ENCODE measurements at places on chromosomes 2 and 18.

GRCh38 chr2:122261911-122262310 is 506.5 kb downstream of the TSN start:
- DNase-seq, result no peak

GRCh38 chr2:183069174-183069573 is 9.4 kb upstream of the DUSP19 start:
- DNase-seq, result no peak

GRCh38 chr2:106269591-106270291 is 75.6 kb upstream of the UXS1 start:
- DNase-seq, result peak; percentile 9

DNA sequence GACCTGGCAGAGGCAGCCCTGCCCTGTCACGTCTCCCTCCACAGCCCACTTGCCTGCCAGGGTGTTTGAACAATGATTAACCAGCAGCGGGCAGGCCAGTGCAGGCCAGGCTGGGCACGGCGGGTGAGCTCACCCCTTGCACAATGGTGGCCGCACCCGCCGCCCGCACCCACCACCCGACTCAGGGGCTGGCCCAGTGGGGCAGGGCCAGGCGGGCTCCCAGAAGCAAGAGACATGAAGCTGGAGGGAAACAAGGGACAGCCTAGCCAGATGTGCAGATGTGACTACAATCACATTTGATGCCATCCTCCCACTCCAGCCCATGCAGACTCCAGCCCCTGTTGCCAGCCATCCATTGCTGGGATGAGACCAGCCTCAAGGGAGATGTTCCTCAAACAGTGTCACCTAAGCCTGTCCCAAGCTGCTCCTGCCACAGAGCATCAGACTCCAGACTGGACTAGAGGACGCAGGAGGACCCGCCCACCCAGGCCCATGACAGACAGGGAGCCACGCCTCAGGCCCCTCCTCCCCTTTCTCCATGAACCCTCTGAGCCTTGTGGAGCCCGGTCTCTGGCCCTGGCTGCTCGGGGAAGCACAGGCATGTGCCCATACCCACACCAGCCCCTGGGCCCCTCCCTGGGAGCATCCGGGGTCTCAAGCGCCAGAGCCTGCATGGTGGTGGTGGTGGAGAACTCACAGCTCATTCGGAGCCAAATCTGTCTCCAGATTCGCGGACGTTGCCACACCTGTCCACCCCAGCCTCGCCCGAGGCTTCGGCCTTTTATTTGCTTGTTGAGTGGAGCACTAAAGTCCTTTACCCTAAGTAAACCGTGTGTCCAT is 45.0 kb downstream of the SDC1 start:
- no peak for DNase-seq

- DNase-seq, result peak; percentile 33
Measured at GRCh38 chr2:10497797-10498251, 49.7 kb upstream of the ODC1 start.

DNA sequence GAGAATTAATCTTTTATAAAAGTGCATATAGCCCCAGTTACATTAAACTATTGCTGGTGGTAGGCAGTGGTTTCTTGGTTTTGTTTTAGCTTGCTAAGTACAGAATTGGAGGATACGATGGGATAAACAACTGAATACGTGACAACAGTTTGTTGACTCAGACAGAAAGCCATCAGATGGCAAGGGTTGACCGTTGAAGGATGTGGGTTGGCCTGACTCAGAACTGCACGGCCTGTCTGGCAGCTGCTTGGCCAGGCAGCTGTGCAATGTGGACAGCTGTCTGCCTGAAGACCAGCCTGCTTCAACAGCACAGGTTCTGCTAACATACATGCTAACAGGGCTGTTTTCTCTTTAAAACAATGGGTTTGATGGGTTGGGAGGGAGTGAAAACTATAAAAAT is 46.6 kb downstream of the PRKRA start:
- no peak for DNase-seq

DNA sequence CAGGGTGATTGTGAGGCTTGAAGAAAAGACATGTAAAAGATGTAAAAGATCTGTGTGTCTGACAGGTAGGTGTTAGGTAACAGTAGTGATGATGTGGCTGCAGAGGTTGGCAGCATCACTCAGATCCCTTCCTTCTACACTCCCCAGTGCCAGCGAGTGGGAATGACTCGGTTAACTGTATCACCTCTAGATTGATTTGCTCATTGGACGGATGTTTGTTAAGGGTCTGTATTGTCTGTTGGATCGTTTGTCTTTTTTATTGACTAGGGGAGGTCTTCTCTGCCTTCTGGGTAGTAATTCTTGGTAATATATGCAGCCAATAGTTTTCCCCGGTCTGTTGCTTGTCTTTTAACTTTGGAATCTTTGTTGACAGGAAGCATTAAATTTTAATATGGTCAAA is 44.8 kb upstream of the CNGA3 start:
- no peak for DNase-seq

- no peak for DNase-seq
Measured at GRCh38 chr2:4873876-4874593, 818.1 kb upstream of the SOX11 start.

- no peak for DNase-seq
Measured at GRCh38 chr2:236133410-236134012, 34.7 kb downstream of the GBX2 start.

- no peak for DNase-seq
Measured at GRCh38 chr2:68915393-68915792, 37.3 kb downstream of the GKN2 start.

- DNase-seq, result no peak
Measured at GRCh38 chr2:62343636-62344337, 147.9 kb downstream of the B3GNT2 start.

DNA sequence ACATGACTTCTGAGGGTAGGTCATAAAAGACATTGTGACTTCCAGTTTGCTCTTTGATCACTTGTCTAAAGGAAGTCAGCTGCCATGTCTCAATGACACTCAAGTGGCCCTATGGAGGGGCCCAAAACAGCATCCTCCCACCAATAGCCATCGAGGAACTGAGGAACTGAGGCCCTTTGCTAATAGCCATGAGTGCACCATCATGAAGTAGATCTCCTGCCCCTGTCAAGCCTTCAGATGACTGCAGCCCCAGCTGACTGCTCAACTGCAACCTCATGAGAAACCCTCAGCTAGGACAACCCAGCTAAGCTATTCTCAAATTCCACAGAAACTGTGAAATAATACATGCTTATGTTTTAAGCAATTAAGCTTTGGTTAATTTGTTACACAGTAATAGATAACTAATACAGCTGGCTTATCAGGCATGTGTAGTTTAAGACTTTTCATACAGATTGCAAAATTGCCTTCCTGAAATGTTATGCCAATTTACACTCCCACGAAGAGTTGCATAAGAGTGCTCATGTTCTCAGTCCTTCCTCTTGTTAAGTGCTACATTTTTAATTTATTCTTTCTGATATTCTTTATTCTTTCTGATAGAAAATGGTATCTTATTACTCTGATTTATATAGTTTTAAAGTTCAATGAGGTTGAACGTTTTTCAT is 105.6 kb upstream of the NDUFV2 start:
- no peak for DNase-seq

DNA sequence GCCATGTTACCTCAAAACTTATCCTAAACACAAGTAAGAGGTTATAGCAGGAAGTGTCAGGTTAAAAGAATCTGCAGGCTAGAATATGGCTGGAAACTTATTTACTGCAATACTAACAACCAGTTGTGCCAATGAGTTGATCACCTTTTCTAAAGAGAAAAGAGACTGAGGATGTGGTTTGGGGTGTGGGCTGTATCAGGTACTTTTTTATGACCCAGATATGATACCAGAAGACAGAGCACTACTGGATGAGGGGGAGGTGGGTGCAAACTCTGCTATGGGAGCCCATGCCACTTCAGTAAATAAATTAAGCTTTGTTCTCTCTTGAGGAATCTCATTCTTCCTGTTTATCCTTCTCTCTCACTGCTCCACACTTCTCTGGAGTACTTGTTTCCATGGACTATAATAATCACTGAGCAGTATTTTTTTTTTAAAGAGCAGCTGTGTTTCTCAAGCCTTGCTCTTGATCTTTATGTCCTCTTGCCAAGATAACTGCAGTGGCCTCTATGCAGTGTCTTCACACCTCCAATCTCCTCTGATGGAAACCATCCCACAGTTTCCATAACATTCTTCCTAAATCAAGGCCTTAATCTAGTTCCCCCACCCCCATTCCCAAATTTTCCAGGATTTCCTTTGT is 51.2 kb upstream of the NOSTRIN start:
- DNase-seq, result no peak

- no peak for DNase-seq
Measured at GRCh38 chr2:146844226-146844990, 1000.4 kb upstream of the ACVR2A start.

- DNase-seq, result no peak
Measured at GRCh38 chr2:109387221-109387735, 226.5 kb downstream of the SEPTIN10 start.

DNA sequence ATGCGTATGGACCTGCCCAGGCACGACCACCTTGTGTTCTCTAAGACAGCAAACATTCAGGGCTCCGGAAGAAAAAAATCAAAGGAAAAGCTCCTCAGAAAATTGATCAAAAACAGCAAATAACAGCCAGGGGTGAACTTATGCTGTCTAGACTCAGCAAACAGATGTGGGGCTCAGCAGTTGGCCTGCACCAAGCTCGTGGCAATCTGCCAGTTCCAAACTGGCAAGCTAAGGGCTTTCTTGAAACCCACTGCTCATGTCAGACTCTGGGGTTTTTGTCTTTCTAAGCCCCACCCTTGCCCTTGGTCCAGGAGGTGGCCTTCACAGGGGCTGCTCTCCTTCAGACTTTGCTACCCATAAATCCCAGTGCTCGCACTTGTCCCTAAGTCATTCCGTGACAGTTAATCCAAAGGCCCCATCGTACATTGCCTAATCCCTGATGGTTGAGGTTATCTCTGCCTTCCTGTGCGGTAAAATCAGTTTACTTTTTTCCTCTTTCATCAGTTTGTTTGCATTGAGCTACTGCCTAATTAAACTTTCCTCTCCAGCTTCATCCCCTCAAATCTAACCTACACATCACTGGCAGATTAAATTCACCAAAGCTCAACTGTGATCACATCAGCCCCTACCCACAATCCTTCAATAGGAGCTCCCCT is 408.0 kb downstream of the LRATD1 start:
- no peak for DNase-seq

DNA sequence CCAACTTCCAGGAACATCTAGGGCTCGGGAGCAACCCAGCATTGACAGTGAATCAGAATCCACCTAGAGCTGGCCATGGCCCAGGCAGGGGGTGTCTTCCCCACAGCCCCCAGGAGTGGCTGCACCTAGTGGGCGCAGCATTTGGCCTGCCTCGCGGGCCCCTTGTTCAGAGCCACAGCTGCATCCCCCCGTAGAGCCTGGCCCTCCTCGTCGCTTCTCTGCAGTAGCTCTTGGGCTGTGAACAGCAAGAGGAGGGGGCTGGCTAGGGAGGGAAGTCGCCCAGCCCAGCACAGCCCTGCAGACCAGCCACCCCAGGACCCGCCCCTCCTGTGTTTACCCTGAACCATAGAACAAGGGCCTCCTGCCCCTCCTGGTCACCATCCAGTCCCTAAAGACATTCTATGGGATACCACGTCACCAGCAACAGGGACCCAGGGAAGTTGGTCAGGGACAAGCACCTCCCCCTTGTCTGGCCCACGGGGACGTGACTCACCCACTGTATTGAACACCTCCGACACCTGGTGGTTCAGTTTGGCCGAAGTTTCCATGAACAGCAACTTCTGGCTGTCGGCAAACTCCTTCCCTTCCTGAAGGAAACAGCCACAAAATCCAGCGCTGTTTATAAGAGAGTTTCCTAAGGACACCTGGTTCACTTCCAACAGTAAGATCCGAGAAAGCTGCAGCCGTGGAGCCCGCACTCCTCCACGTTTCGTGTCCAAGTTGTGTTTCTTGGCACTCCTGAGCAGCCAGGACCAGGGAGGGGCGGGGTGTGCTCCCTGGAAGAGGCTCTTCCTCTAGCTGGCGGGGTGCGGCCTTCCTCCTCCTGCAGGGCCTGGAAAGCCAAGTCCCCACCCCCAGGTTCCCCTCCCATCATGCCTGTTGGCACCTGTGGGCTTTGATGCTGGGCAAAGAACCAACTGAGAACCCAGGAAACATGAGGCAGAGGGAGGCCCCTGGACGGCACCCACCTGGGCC is 8.8 kb downstream of the PRLH start:
- DNase-seq, result no peak

DNA sequence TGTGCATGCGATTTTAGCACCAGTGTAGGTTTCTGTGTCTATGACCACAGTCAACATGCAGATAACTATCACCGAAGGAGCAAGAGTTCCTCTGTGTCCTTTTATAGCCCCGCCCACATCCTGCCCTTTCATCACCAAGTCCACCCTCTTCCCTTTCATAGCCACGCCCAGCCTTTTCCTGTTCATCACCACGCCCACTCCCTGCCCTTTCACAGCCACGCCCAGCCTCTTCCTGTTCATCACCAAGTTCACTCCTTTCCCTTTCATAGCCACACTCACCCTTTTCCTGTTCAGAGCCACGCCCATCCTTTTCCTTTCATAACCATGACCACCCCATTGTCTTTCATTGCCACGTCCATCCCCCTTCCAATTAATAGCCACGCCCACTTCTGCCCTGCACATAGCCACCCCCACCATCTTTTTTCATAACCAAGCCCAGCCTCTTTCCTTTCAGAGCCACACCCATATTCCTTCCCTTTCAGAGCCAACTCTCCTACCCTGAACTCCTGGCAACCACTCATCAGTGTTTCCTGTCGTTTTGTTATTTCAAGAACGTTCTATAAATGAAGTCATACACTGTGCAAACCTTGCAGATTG is 273.9 kb downstream of the MYT1L start:
- DNase-seq, result peak; percentile 52

- DNase-seq, result no peak
Measured at GRCh38 chr2:231342061-231342711, 53.3 kb upstream of the B3GNT7 start.

DNA sequence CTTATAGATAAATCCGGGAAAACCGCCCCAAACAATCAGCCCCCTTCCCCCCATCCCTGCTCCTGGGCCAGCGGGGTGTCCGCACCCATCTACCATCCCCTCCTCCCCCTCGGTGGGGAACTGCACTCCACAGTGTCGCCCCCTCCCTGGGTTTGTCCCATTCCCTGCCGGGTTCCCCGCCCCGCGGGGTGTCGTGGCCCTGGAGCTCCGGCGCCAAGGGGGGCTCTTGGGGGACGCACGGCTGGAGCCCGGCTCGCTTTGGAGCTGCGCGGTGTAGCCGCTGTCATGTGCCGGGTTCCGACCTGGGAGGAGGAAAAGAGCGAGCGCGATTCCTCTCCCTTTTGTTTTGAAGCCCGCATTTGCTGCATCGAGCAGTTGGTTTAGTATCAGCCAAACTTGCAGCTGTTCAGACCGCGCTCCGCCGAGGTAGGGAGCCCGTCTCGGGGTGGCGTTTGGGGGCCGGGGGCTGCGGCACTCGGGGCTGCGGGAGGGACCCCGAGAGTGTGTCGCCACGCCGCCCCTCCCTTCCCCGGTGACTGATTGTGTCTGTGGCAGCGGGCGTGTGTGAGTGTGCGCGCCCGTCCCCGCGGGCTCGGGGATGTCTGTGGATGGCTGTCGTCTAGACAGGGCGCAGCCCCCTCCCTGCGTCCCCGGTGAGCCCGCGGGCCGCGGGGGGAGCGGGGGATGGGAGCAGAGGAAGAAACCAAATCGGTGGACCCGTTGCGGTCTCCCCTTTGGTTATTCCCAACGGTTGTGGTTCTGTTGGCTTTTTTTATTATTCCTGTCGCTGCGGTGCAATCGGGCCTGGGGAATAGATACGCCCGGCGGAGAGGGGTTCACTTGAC is 797 bp downstream of the CTIF start:
- no peak for DNase-seq

- no peak for DNase-seq
Measured at GRCh38 chr2:198073253-198073652, 268.9 kb downstream of the PLCL1 start.

All from activated CD4-positive, alpha-beta T cell treated with anti-CD3 and anti-CD28 coated beads for 24 hours (primary cell).